ENCODE measurements at places on chromosomes 1 and 21. TPM values are rescaled to one million over a fixed set of nuclear protein-coding genes. Genes with fewer than 3 reads are reported as not detected.

- DNase-seq, result no peak
Observed at GRCh38 chr1:232952514-232953499, 2.4 kb downstream of the NTPCR start.

GRCh38 chr1:11564237-11564636 lies 85.3 kb downstream of the DISP3 start:
- no peak for DNase-seq

Gene LRRC7
- polyA plus RNA-seq, result 5.8 TPM

GRCh38 chr1:38700077-38700470 lies 159.5 kb downstream of the RRAGC start:
- DNase-seq, result no peak
